ENCODE measurements at places on chromosomes 1 and 21.

- DNase-seq = no peak
Observed at GRCh38 chr1:56977910-56978309, 12.1 kb upstream of the C8B start.

- DNase-seq = no peak
Observed at GRCh38 chr1:22408230-22408629, 43.4 kb upstream of the ZBTB40 start.

DNA sequence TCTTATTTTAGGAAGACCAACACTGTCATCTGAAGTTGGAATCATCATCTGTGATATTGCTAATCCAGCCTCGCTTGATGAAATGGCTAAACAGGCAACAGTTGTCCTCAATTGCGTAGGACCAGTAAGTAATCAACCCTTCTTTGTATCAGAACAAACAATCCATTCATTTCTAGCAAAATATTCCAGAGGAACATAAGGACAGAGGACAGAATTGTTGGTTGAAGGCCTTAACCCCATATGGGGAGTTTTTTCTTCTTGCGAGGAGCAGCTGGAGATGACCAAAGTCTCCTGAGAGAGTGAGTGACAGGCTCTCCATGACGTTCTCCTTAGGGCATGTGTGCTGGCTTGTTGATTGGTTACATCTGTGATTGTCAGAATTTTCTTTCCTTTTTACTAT lies 2.7 kb downstream of the SCCPDH start:
- no peak for DNase-seq

DNA sequence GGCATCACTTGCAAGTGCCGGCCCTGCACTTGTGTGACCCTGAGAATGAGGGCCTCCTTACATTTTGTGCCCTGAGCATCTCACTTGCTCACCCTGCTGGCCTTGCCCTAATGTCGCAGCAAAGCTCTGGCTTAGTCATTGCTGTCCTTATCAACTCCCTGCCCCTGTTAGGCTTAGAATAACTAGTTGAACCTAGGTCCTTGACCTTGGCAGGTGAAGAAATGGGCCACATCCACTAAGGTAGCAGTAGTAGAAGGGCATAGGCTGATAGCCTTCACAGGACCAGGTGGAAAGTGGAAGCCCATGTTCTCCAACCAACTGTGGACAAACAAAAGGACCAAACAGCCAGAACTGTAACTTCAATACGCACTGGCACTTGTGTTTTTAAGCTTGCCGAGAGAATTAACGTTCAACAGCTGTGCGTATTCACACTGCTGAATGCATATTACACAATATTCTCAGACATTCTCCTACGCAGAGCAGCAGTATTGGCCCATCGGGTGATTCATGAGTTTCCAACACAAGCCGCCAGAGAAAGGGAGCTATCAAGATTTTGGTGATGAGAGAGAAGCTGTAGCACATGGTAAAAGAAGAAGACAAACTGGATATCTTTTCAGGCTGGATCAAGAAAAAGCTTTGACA lies 27.7 kb upstream of the PTGFRN start:
- DNase-seq = peak; percentile 22

DNA sequence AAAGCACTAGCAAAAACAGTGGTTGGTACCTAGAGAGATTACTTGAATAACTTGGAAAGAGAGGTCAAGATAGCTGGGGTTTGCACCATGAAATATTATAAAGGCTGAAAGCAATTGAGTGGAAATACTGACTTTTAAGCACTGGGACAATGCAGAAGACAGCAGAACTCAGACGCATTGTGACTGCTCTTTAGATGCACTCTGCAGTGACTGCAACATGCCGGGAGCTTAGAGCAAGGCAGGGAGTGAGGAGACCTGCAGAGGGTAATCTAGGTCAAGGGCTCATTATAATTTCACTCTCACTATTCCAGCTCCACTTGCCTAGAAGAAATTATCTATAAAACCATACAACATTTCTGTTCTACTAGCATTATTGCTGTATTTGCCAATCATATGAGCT lies 36.6 kb downstream of the OLFM3 start:
- no peak for DNase-seq

- DNase-seq = no peak
Observed at GRCh38 chr1:35178874-35179380, 14.0 kb downstream of the SFPQ start.

- no peak for DNase-seq
Observed at GRCh38 chr1:53601867-53602775, 136.8 kb downstream of the GLIS1 start.
